Transverse colon (tissue), 4 donors: ENCODE measurements at places on chromosomes 6 and 20. TPM values are rescaled to one million over a fixed set of nuclear protein-coding genes. Genes with fewer than 3 reads are reported as not detected.

ACAT2 gene
- total RNA-seq: 19.8 TPM

DNA sequence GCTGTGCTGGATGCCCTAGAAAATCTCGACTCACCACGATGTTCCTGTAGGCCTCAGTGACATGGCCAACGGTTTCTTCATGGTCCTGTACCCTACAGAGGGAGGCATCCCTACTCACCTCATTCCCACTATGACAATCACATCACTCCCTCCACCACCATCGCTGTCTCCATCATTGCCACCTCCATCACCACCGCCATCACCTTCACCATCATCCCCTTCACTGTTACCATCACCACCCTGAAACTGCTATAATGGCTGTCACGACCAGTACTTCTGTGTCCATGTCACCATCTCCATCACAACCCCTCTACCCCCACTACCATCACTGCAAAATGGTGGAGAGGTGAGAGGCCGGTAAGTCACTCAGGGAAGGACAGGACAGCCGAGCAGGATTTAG is 29.8 kb upstream of the MRPS18A start:
- DNase-seq: no peak

- no peak for DNase-seq
These were observed 6.4 kb downstream of the SLC2A12 start for GRCh38 chr6:134046054-134046453.

DNA sequence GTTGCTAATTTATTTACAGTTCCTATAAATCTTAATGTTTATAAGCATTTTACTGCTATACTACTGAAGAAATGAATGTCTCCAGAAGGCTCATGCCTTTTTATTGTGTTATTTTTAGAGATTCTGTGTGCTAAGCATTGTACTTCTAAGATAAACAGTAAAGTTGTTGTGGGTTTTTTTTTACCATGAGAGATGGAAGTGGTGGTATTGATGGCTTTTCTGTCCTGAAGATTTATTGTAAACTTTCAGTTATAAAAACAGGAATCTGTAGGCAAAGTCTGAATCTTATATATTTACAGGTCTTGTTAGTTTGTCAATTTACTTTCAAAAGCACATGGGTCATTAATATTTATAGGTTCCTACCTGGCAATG is 246.9 kb downstream of the TMEM242 start:
- DNase-seq: no peak
